SJCRH30 (cell line): ENCODE measurements at places on chromosomes 13 and 19. TPM values are rescaled to one million over a fixed set of nuclear protein-coding genes. Genes with fewer than 3 reads are reported as not detected.

Gene PSENEN
- 37.7 and 47.2 TPM in 2 replicates for total RNA-seq

Gene PCDH17
- 0.10 TPM in 1 of 2 replicates, not detected in the other for total RNA-seq

Gene SDHAF1
- total RNA-seq, result 21.6 and 27.9 TPM in 2 replicates

Gene TPTE2
- total RNA-seq, result not detected in 2 replicates

Gene PDX1
- not detected in 2 replicates for total RNA-seq

Gene LRFN3
- total RNA-seq, result 5.1 and 10.2 TPM in 2 replicates

Gene MRPL4
- total RNA-seq, result 53.7 and 54.8 TPM in 2 replicates

Gene NFIC
- 15.1 and 16.4 TPM in 2 replicates for total RNA-seq

Gene C1QTNF9
- 0.05 TPM in 1 of 2 replicates, not detected in the other for total RNA-seq

Gene HCN2
- 0.14 and 0.30 TPM in 2 replicates for total RNA-seq

Gene NXNL1
- not detected in 2 replicates for total RNA-seq

Gene TINCR
- total RNA-seq, result not detected in 2 replicates

Gene LPAR2
- total RNA-seq, result 1.5 and 1.9 TPM in 2 replicates

Gene FCAR
- total RNA-seq, result not detected in 2 replicates
